ENCODE measurements at places on chromosomes 1 and 21. TPM values are rescaled to one million over a fixed set of nuclear protein-coding genes. Genes with fewer than 3 reads are reported as not detected.

APOBEC4 gene
- not detected for total RNA-seq

OR2T35 gene
- total RNA-seq, result not detected

TMEM222 gene
- 48.8 TPM for total RNA-seq

HDAC1 gene
- 67.1 TPM for total RNA-seq

RNU1-2 gene
- total RNA-seq, result not detected

ZMYM1 gene
- 22.0 TPM for total RNA-seq

CCDC185 gene
- not detected for total RNA-seq

LBR gene
- 19.4 TPM for total RNA-seq

CRYAA gene
- not detected for total RNA-seq

KRTAP21-1 gene
- not detected for total RNA-seq
